ENCODE measurements at places on chromosomes 11 and 22.
A peak's percentile ranks its signal among the peaks of the same experiment; 100 is the strongest.

DNA sequence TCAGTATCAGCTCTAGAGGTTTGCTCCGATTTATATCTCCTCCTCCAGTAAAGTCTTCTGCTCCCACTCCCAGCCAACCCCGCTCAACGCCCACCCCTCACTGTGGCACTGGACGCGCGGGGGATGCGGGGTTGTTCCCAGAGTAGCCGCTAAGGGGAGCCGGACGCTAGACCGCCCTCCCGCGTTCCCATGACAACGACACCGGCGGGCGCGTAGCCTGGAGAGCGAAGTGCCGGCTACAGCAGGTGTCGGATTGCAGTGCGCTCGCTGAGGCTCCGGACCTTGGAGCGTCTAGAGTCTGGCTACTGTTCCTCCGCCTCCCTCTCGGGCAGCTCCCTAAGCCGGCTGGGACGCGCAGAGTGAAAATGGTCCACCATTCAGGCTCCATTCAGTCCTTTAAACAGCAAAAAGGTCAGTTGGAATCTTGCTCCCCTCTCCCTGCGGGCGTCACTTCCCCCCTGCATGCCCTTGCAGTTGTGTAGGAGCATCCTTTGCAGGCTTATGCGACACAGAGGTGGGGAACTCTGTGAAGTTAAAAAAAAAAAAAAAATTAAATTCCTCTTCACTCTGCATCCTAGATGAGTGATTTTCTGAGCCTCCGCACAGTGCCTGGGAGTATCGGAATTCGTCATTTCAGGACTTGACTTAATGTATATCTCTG lies at the start of gene ANO3:
Gene ANO3 (plus strand): TSS at position 220 of the 661 bp plus-strand sequence. CDS start 146 bp downstream, at position 366.
- peak; percentile 88 for DNase-seq

DNA sequence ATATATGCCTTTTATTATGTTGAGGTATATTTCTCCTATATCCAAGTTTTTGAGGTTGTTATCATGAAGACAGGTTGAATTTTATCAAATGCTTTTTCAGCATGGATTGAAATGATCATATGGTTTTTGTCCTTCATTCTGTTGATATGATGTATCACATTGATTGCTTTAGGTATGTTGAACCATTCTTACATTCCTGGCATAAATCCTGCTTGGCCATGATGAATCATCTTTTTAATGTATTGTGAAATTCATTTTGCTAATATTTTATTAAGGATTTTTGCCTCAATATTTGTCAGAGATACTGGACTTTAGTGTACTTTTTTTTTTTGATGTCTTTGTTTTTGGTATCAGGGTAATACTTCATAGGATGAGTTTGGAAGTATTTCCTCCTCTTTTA lies 283.8 kb upstream of the C11orf87 start:
- peak; percentile 32 for DNase-seq

DNA sequence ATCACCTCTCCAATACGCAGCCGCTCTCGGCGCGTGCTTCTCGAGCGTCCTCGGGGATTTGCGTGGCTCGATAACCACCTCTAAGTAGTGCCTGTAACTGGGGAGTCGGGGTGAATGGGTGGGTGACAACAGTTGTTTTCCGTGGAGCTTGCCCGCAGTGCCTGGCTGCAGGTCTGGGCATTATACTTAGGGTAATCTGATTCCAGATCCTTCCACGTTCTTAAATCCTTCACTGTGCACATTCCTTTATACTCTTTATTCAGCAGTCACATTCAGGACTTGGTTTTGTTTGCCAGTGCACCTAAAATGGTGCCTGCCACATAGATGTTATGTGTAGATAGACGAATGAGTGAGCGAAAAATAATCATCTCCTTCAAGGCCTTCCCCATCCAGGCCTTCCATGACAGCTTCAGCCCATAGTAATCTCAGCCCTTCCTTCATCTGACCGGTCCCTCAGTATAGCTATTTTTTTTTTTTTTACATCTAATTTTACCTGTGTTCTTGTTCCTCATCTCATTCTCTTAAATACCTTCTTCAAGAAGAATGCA lies 602 bp downstream of the NAT10 start:
- no peak for DNase-seq

GRCh38 chr22:35154937-35155387 lies 89.0 kb downstream of the ISX start:
- peak; percentile 39 for DNase-seq
